ENCODE measurements at places on chromosomes 2 and 18. TPM values are rescaled to one million over a fixed set of nuclear protein-coding genes. Genes with fewer than 3 reads are reported as not detected.

Gene MALL
- 133 TPM for total RNA-seq

Gene FIGN
- total RNA-seq = 1.7 TPM

Gene ATP9B
- 15.2 TPM for total RNA-seq

Gene IL1RL2
- total RNA-seq = not detected

Gene PLA2R1
- total RNA-seq = 2.4 TPM

Gene OSR1
- 5.1 TPM for total RNA-seq

Gene CCL20
- total RNA-seq = 4.3 TPM

Measured in A549 treated with RU486 at 1 μM for 4 hours (cell line).